ENCODE measurements at places on chromosomes 4 and X. TPM values are rescaled to one million over a fixed set of nuclear protein-coding genes. Genes with fewer than 3 reads are reported as not detected.

Gene PAGE4
- total RNA-seq: not detected

Gene AFF1
- total RNA-seq: 11.3 TPM

Gene ACTRT1
- total RNA-seq: not detected

Gene CCDC158
- not detected for total RNA-seq

Gene FGA
- not detected for total RNA-seq

Gene AMMECR1
- 17.0 TPM for total RNA-seq

Gene RAB33B
- 7.8 TPM for total RNA-seq

Gene RASL11B
- total RNA-seq: 4.8 TPM

Gene NOA1
- total RNA-seq: 13.8 TPM

Gene SMIM43
- not detected for total RNA-seq

Gene ASMT
- not detected for total RNA-seq

Gene FAM53A
- 2.3 TPM for total RNA-seq

Gene BEX1
- 3.7 TPM for total RNA-seq

Gene DRD5
- not detected for total RNA-seq

Gene CLCN5
- total RNA-seq: 1.7 TPM

Gene FHL1
- 57.1 TPM for total RNA-seq

Gene NLGN4X
- not detected for total RNA-seq

Gene GAGE2A
- not detected for total RNA-seq

Gene TCEAL5
- total RNA-seq: not detected

Gene NAA11
- total RNA-seq: not detected

Gene ZIC3
- not detected for total RNA-seq

Gene PPEF2
- total RNA-seq: not detected

Gene ARHGAP6
- 2.5 TPM for total RNA-seq

Gene TLR3
- 8.6 TPM for total RNA-seq

Gene GLRB
- total RNA-seq: 9.7 TPM

Gene FAM149A
- 0.86 TPM for total RNA-seq

Gene GCNA
- 0.58 TPM for total RNA-seq

Gene TRIM60
- not detected for total RNA-seq

Gene ATP1B4
- not detected for total RNA-seq

Gene HAND2
- 50.2 TPM for total RNA-seq

Gene PDGFRA
- total RNA-seq: 63.1 TPM

Gene NEUROG2
- total RNA-seq: not detected

Gene MXD4
- total RNA-seq: 65.7 TPM

Gene F8A2
- not detected for total RNA-seq

Gene SLC2A9
- 2.8 TPM for total RNA-seq

Gene USP17L29
- not detected for total RNA-seq

Gene TMEM128
- 27.1 TPM for total RNA-seq

Gene SULT1E1
- total RNA-seq: 3.7 TPM

Gene MFAP3L
- 1.4 TPM for total RNA-seq

Gene CCDC110
- 0.71 TPM for total RNA-seq

Gene IQCM
- not detected for total RNA-seq

Gene SOWAHB
- not detected for total RNA-seq

Gene SORCS2
- not detected for total RNA-seq
